ENCODE measurements at places on chromosomes 1 and 21.

DNA sequence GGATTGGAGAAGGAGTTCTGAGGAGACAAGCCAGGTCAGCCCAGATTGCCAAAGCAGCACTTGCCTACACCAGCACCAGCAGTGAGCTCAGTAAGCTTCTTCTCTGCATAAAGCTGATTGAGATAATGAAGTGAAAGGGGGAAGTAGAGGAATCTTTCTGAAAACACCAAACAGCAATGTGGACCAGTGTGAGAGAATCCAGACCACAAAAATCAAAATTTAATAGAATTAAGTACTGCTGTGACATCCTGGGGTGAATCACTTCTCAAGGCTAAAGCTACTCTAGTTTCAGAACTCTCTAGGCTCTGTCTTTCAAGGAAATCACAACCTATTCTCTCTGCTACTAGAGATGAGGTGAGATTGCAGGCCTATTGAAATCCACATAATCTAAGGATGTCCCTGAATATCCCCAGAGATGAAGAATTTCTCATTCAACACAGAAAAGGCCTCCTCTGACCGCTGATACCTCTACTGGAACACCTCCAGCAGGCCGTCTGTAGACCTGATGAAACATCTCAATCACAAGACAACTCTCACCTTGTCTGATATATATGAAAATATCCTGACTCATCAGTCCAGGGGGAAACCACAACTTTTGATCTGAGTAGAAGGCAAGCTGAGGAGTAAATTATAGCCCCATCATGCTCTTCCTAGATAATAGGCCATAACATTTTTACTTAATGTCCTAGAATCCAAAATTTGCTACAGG is at the start of gene FCRL4:
Gene FCRL4 (minus strand): TSS at position 127 of the 709 bp plus-strand sequence. CDS start 141 bp downstream, outside the sequence.
- peak; percentile 67 for DNase-seq

- DNase-seq: peak; percentile 59
These were observed 93.9 kb upstream of the PPM1J start for GRCh38 chr1:112808861-112809684.

DNA sequence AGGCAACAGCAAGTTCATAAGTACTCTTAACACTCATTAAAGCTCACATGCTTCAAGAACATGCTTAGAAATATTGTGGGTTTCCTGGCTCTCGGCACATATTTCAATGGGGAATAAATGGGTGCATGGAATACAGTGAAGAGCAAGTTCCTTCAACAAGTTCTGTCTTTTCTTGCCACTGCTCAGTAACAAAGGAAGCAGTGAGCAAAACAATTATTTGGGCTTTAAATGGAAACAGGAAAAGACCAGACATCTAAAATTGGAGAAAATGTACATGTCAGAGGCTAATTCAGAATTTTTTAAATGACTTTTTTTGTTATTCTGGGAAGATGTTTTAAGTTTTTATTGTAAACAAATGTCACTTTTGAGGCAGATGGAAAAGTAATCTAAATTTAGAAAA is 478.7 kb downstream of the SETD4 start:
- DNase-seq: no peak

DNA sequence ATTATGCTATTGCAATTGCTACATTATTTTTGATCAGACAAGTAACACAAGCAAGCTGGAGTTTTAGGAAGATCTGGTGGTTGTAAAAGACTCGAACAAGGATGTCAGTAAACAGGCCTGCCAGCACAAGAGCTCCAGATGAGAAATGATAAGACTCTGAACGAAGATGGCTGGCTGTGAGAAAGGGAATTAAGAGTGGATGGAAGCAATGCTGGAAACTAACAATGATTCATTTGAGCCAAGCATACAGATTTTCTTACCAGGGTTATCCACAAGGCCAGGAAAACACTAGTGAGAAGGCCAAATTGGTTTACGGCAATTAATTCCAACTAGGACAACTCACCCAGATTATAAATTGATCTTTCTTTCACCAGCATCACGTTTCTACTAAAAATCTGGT is 54.2 kb downstream of the NRIP1 start:
- no peak for DNase-seq

DNA sequence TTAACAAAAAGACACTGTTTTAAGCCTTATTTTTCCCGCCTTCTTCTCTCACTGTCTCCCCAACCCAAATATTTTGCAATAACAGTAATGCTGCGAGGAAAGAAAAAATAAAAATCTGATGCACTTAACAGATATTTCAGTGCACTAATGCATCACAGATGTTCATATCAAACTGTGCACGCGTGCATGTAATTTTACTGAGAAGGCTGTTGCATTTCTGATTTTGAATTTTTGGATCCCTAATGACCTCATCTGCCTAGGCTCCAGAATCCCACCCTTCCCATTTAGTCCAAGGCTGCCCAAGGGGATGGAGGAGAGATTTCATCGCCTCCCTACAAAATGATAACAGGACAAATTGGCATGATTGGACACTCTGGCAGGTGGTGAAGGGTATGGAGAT is 5.5 kb downstream of the TRABD2B start:
- no peak for DNase-seq

DNA sequence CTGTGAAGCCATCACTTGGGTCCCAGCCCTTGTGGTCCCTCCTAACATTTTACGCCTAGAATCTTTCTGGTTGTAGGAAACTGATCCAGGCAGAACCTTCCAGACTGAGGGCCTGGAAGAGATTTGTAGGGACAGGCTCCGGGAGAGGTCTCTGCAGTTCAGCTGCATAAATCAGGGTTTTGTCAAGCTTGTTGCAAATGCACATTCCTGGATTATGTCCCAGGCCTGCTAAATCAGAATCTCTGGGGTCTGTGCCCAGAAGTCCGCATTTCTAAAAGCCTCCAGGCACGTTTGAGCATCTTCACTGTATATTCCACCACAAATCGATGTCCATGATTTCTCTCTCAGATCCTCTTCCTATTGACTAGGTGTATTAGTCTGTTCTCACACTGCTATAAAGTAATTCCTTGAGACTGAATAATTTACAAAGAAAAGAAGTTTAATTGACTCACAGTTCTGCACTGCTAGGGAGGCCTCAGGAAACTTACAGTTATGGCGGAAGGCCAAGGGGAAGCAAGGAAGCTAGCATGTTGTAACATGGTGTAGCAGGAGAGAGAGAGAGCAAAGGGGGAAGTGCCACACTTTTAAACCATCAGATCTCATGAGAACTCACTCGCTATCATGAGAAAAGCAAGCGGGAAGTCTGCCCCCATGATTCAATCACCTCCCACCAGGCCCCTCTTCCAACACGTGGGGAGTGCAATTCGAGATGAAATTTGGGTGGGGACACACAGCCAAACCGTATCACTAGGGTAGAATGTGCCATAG is 1.2 kb upstream of the FHAD1 start:
- DNase-seq: no peak

GRCh38 chr1:185733818-185734735 is at the start of gene HMCN1:
HMCN1 (plus strand) TSS chr1:185734391; CDS start chr1:185734780, 389 bp downstream.
- DNase-seq: peak; percentile 2
